CD4-positive, alpha-beta memory T cell (primary cell): ENCODE measurements at places on chromosomes 12 and 14. TPM values are rescaled to one million over a fixed set of nuclear protein-coding genes. Genes with fewer than 3 reads are reported as not detected.

Gene POTEG
- polyA plus RNA-seq = not detected

Gene PALS1
- 2.2 TPM for polyA plus RNA-seq

GRCh38 chr12:52228931-52229330 is 4.1 kb upstream of the KRT7 start:
- no peak overlapping the region for H3K27ac ChIP-seq
- no peak overlapping the region for H3K4me3 ChIP-seq
- peaks cover 6% of the 10 kb centered on the region for H3K27me3 ChIP-seq
- H3K36me3 ChIP-seq = no peaks in the 10 kb centered on the region
- no peaks in the 10 kb centered on the region for H3K4me1 ChIP-seq
- DNase-seq = no peak

DNA sequence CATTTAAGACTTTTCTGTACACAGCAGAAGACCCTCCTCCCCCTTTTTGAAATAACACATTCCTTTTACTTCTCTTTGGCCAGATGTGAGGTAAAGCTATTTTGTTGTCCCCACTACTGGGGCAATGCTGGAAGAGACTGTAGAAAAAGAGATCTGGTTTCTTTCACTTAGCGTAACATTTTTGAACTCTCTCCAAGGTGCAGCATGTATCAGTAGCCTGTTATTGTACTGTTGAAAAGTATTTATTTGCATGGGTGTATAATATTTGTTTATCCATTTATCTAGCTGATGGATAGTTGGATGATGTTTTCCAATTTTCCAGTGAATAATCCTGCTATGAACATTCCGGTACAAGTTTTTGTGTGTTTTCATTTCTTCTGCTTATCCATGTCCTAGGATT is 335.2 kb downstream of the SOX5 start:
- H3K36me3 ChIP-seq = no peaks in the 10 kb centered on the region
- no peaks in the 10 kb centered on the region for H3K27me3 ChIP-seq
- no peaks in the 10 kb centered on the region for H3K4me1 ChIP-seq
- H3K4me3 ChIP-seq = no peak overlapping the region

DNA sequence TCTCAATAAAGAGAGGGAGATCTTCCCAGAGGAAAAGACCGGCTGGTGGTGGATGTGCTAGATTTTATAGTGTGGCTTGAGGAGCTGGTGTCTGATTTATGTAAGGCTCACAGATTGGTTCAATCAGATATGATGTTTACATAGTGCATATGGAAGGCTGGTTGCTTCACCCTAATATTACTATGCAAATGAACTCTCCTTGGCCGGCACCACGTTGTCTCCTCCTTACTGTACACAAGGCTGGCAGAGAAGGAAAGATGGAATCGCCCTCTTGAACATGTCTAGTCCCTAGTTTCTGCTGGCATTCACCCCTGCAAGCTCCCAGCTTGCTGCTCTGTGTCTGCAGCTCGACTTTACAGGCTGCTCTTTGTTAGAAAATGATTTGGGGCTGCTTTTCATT is 8.9 kb downstream of the FAM186A start:
- no peaks in the 10 kb centered on the region for H3K36me3 ChIP-seq
- no peak for DNase-seq
- no peaks in the 10 kb centered on the region for H3K4me1 ChIP-seq
- H3K27ac ChIP-seq = no peak overlapping the region
- no peaks in the 10 kb centered on the region for H3K27me3 ChIP-seq

DNA sequence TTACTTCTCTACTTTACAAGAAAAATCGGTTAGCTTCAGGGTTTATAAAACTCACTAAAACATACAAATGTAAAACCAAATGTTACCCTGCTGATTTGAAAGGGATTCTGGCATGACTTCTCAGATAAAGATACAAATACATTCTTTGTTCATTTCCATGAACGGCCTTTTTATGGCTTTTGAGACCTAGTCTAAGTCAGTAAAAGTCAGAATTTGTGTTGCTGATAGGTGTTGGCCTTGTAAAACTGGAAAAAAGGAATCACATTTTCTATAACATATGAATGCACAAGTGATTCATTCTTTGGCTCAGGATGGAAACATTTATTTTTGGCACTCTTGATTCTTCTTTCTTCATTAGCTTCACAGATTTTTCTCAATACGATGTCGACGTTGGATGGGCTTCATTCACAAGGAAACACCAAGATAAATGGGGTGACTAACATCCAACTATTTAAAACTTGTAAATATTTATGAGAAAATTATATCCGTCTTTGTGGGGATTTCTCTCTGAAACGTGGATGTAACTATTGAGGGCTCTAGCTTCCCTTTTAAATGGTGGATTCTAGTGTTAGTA is 27.0 kb upstream of the CPM start:
- no peak overlapping the region for H3K27ac ChIP-seq
- no peaks in the 10 kb centered on the region for H3K27me3 ChIP-seq
- peaks cover 3% of the 10 kb centered on the region for H3K4me1 ChIP-seq
- no peaks in the 10 kb centered on the region for H3K36me3 ChIP-seq

Gene TSPAN8
- polyA plus RNA-seq = not detected

DNA sequence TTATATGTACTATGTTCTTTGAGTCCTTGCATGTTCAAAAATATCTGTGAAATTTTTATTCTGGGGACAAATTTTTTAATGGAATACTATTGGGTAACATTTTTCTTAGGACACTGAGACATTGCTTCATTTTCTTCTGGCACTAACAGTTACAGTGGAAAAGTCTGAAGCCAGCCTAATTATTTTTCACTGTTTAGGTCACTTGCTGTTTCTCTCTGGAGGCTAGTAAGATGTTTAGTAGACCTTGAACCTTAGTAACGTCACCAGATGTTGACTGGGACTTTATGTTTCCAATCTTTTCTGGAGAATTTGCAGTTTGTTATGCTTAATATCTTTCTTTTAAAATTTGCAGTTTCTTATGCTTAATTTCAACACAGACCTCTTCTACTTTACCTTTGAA is 12.3 kb upstream of the EPYC start:
- no peaks in the 10 kb centered on the region for H3K36me3 ChIP-seq
- H3K27ac ChIP-seq = no peak overlapping the region

DNA sequence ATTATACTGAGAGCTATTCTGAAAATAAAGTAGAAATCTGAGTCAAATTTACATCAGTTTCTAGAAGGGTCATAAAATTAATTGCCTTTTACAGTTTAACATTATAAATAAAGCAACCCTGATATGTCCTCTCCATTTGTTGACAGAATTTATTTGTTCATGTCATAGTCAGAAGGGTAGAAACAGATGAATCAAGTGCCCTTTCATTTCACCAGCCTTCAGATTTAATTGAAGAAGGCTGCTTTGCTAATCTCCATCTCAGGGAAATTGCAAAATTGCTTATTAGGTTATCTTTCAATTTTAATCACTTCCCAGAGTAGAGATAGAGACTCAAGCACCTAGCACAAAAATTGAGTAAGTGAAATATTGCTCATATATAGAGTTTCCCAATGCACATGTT is 76.8 kb downstream of the ATXN7L3B start:
- H3K27me3 ChIP-seq = no peaks in the 10 kb centered on the region
- no peak overlapping the region for H3K4me3 ChIP-seq
- no peak overlapping the region for H3K27ac ChIP-seq
- H3K36me3 ChIP-seq = no peaks in the 10 kb centered on the region
- no peaks in the 10 kb centered on the region for H3K4me1 ChIP-seq

Gene SDR9C7
- not detected for polyA plus RNA-seq

GRCh38 chr12:131038159-131038558 is 84.5 kb downstream of the ADGRD1 start:
- no peak overlapping the region for H3K27ac ChIP-seq
- no peak for DNase-seq
- H3K27me3 ChIP-seq = no peaks in the 10 kb centered on the region

DNA sequence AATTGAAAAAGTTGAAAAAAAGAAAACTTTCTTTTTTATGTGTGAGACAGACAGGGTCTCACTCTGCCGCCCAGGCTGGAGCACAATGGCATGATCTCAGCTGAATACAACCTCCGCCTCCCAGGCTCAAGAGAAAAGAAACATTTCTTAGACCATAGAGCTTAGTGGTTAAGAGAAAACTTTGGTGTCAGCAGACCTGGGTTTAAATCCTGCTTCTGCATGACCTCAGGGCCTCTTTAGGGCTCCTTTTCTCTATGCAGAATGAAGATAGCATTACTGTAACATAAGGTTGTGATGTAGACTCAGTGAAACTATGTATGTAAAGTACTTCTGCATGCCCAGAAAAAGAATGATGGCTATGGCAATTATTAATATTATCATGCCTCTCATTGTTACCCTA is 104.7 kb upstream of the NUDT4 start:
- H3K27me3 ChIP-seq = no peaks in the 10 kb centered on the region
- H3K4me3 ChIP-seq = no peak overlapping the region
- no peak overlapping the region for H3K27ac ChIP-seq
- no peaks in the 10 kb centered on the region for H3K36me3 ChIP-seq
- no peaks in the 10 kb centered on the region for H3K4me1 ChIP-seq

Gene PLXNC1
- polyA plus RNA-seq = 2.9 TPM

GRCh38 chr12:41289501-41289900 is 101.4 kb downstream of the PDZRN4 start:
- no peak overlapping the region for H3K27ac ChIP-seq
- no peaks in the 10 kb centered on the region for H3K27me3 ChIP-seq
- no peaks in the 10 kb centered on the region for H3K36me3 ChIP-seq
- no peaks in the 10 kb centered on the region for H3K4me1 ChIP-seq
- DNase-seq = no peak

Gene WNT5B
- 0.61 TPM for polyA plus RNA-seq

DNA sequence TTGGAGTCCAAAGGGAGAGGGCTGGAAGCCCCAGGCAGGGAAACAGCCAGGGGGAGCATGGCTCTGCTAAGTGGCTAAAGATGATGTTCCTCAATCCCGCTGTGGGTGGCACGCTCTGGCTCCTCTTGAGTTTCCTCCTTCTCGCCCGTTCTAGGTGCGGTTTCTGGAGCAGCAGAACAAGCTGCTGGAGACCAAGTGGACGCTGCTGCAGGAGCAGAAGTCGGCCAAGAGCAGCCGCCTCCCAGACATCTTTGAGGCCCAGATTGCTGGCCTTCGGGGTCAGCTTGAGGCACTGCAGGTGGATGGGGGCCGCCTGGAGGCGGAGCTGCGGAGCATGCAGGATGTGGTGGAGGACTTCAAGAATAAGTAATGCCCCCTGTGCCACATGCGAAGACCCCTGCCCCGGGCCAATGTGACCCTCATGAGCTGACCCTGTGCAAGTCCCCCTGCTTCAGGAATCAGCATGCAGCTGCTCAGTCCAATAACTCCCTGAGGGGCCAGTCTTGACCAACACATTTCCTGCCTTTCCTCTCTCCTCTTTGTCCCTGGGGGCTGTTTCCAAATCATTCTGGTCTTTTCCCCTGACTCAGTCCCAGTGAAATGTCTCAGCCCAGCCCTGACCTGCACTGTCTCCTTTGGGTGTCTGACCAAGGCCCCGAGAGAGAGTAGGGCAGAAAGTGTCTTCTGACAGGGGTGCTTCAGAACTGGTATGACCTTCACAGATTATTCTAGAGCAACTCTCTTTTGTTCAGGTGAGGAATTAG is 2.1 kb downstream of the KRT7 start:
- peaks cover 6% of the 10 kb centered on the region for H3K27me3 ChIP-seq
- DNase-seq = no peak
- no peaks in the 10 kb centered on the region for H3K4me1 ChIP-seq
- H3K36me3 ChIP-seq = no peaks in the 10 kb centered on the region
